CD4-positive, CD25-positive, alpha-beta regulatory T cell (primary cell): ENCODE measurements at places on chromosomes 2 and 18.

DNA sequence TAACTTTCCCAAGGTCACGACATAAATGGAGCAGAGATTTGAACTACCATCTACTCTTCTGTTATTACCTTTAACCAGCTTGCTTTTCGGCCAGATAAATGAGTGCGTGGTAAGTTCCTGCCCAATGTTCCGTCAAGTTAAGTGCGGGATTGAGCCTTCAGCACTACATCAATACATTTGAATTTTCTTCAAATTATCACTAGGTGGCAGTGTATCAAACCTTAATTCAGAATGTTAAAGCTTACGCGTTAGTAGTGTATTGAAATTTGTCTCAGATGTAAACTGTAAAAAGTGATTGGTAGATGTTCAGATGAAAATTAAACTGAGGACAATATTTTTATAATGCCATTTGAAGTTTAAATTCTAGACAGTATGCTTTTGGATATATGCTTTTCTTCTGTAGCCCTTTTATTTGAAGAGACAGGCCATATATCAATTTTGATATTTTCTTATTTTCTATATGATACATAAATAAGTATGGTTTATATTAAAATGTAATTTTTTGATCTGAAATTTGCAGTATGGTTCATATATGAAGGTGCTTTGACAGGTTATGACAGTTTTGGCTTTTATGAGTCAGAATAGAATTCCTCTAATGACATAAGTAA, 681.3 kb downstream of the ADCYAP1 start:
- no peak for DNase-seq

- peak; percentile 63 for DNase-seq
Observed at GRCh38 chr2:10297959-10298531, 4.7 kb upstream of the HPCAL1 start.

DNA sequence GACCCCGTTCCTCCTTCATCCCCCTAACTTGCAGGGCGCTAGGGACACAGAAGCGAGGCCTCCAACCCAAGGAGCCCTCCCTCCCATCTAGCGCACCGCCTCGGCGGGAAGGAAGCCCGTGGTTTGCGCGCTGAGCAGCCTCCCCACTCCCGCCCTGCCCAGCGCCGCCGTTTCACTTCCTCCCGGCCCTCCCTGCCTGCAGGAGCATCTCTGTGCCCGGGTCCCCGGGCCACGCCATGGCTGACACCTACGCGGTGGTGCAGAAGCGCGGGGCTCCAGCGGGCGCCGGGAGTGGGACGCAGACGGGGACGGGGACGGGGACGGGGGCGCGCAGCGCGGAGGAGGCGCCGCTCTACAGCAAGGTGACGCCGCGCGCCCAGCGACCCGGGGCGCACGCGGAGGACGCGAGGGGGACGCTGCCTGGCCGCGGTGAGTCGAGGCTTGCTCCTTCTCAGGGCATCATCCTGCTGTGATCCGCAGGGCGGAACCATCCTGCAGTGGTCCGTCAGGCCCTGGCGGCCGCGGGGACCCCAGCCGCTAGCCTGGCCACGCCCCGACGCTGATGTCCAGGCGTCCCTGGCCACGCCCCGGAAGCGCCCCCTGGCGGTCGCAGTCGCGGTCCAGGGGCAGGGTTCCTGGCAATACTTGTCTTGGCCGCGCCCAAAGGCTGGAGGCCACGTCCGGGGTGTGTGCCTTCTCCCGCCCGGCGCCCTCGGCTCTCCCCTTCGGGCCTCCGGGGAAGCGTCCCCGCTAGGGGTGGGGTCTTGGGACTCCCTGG, 16.4 kb downstream of the PTPN18 start:
- peak; percentile 84 for DNase-seq

DNA sequence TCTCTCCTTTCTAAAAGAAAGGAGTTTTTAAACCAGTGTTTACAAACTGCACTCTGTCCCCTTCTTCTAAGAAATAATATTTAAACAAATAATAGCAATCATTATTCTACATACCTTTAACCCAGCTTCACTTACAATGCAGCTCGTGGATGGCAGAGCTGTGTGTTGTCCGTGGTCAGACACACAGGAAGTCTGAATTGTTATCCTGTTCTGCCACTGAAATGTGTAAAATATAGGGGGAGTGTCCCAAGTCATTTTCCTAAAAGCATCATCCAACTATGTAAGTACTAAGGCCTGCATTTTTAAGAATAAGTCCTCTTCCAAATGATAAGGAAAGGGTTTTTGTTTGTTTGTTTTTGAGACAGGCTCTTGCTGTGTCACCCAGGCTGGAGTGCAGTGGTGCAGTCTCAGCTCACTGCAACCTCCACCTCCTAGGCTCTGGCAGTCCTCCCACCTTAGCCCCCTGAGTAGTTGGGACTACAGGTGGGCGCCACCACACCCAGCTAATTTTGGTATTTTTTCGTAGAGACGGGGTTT, 2.7 kb upstream of the PPP4R1 start:
- DNase-seq, result no peak

DNA sequence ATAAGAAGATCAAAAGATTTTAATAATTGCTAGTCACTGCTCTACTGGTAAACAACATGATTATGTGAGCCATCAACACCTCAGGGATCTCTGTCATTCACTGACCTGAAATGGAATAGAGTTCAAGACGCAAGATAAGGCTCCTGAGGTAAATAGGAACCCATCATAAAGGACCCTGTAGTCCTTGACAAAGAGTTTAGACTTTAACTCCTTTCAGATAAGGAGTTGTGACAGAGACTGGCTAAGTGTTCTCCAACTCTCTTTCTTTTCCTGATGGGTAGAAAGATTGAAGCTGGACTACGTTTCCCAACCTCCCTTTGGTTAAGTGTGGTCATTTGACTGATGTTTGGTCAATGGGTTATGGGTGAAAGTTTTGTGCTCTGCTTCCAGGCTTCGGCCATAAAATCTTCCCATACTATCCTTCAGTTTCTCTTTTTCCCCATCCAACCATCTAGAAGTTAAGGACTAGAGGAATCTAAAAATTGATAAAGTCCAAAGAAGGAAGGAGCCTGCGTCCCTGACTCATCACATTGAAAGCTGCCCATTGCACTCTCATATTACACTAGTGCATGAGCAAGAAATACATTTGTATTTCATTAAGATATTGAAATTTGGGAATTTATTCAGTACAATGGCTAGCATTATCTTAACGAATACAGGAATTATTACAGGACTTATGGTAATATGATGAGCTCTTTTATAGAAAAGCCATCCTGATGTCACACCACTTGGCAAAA, 293.7 kb upstream of the ACVR2A start:
- DNase-seq, result no peak

GRCh38 chr2:35428548-35428947, 927.0 kb upstream of the CRIM1 start:
- DNase-seq, result no peak

DNA sequence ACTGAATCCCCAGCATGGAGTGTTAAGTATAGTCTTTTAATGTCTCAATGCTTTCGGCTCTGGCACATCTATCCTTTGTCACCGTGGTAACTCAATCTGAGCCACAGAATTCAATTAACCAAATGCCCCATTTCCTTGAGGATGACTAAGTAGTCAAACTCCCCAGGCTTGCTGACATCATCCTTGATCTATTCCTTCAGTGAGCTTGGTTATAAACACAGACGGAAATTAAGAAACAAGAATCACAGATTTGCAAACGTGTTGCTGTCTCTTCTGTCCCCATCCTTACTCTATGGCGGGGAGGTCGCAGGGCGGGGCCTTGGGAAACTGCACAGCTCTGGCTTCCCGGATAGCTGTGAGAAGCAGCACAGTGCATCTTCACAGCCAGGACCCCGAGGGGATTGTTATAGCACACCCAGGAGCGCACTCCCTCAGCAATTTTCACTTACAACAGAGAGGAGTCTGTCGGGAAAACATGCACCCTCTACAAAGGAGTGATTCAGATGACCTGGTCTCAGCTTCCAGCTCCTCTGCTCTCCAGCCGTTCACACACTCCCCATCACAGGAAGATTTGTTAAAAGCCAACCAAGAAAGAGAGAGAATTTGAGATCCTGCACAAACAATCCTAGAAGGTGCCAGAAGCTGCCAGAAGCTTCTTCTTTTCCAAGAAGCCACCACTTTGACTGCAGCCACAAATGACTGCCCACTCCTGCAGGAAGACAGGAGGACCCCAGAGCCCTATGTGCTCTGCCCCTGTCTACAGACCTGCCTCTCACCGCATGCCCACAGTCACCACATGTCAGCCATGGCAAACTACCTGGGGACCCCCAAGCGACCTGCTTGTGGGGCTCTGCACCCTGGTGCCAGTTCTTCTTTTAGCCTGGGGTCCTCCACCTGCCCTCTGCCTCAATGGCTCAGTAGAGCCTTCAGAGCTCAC, 44.9 kb upstream of the YWHAQ start:
- no peak for DNase-seq

DNA sequence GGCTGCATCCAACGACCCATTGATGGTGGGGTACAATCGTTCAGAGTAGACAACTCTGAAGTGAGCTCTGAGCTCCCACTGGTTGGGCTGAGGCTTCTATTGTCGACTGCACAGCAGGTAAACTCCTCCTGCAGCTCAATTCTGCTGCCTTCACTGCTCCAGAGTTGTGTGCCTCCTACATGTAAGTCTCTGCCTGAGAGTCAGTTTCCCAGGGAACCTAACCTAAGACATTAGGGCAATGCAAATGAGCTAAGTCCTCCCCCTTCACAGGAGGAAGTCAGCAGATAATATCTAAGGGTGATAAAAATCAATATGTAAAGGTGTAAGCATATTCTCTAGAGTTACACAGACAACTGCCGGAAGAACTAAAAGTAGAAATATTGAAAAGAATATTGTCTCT, 22.5 kb upstream of the ACYP2 start:
- peak; percentile 40 for DNase-seq

DNA sequence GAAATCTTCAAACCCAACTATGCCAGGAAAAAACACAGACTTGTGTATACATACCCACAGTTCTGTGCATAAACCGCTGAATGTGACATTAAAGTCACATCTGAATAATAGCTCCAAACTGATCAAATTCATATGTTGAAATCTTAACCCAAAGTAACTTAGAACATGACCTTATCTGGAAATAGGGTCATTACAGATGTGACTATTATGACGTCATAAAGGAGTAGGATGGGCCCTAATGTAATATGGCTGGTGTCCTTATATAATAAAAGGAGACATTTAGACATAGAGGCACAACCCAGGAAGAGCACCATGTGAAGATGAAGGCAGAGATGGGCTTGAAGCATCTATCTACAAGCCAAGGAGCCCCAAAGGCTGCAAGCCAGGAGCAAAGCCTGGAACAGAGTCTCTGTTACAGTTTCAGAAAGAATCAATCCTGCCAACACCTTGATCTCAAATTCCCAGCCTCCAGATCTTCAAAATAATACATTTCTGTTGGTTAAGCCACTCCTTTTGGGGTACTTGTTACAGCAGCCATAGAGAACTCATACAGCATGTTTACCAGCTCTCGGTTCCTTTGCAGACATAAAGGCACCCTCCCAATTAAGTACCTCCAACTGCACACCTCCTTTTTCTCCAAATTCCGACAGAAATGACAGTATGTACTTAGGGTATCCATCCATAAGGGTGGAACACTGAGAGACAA, 27.6 kb downstream of the SOX11 start:
- no peak for DNase-seq

GRCh38 chr2:202084265-202084664, 11.2 kb downstream of the KIAA2012 start:
- no peak for DNase-seq

GRCh38 chr2:124580263-124580662, 555.2 kb downstream of the CNTNAP5 start:
- DNase-seq, result no peak

DNA sequence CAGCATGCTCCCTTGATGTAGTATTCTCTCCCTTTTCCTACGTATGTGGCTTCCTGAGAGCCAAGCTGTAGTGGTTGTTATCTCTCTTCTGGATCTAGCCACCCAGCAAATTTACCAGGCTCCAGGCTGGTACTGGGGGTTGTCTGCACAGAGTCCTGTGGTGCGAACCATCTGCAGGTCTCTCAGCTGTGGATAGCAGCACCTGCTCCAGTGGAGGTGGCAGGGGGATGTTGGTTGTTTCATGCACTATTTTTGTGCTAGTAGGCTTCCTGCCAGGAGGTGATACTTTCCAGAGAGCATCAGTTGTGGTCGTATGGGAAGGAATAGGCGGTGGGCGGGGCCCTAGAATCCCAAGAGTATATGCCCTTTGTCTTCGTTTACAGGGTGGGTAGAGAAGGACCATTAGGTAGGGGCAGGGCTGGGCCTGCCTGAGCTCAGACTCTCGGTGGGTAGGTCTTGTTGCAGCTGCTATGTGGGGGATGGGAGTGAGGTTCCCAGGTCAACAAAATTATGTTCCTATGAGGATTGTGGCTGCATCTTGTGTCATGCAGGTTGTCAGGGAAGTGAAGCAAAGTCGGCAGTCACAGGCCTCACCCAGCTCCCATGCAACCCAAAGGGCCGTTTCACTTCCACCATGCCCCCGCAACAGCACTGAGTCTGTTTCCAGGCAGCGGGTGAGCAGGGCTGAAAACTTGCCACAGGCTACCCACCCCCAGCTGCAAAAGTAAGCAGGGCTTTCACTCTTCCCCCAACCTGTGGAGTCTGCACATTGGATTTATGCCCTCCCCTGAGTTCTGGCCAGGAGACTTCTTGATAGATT, 1139.5 kb downstream of the BCL11A start:
- no peak for DNase-seq

DNA sequence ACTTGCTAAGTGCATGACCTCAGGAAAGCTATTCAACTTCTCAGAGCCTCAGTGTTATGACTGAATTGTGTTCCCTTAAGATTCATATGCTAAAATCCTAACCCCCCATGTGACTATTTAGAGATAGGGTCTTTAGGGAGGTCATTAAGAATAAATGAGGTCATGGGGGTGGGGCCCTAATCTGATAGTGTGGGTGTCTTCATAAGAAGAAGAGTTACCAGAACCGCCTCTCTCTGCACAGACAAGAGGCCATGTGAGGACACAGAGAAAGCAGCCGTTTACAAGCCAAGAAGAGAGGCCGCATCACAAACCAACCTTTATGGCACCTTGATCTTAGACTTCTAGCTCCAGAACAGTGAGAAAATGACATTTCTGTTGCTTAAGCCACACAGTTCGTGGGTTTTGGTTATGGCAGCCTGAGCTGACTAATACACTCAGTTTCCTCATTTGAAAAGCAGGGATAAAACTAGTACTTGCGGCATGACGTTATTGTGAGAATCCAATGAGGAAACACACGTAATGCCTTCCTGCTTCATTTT, 9.9 kb downstream of the SH2D6 start:
- no peak for DNase-seq

GRCh38 chr2:209663139-209663538, 108.5 kb upstream of the UNC80 start:
- no peak for DNase-seq

GRCh38 chr2:201633661-201634249, 9.5 kb downstream of the TMEM237 start:
- DNase-seq, result no peak

GRCh38 chr2:46362667-46363012, 65.4 kb downstream of the EPAS1 start:
- no peak for DNase-seq

GRCh38 chr2:180040146-180040925, 33.2 kb upstream of the CWC22 start:
- no peak for DNase-seq

DNA sequence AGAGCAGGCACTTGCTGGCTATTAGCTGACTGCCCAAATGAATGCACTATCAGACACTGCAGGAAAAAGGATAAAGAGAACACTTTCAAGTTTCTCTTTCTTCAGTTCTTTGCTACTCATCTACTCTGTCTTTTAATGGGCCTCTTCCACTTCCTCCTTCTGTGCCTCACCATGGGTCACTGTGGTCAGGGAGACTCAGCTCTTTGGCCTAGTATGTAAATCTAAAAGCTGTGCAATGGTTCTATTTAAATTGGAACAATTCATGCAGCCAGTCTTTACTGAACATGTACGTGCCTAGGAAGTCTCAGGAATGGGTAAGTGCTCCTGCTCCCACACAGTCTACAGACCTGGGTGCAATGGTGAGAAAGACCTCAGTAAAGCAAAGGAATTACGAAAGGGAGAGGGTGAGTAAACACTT, 79.1 kb upstream of the DNMT3A start:
- no peak for DNase-seq
